ENCODE measurements at places on chromosomes 1 and 21.

GRCh38 chr1:119623678-119624077 lies 24.4 kb downstream of the ZNF697 start:
- no peak for DNase-seq

- no peak for DNase-seq
Observed at GRCh38 chr21:21084179-21084578, 86.0 kb downstream of the NCAM2 start.

DNA sequence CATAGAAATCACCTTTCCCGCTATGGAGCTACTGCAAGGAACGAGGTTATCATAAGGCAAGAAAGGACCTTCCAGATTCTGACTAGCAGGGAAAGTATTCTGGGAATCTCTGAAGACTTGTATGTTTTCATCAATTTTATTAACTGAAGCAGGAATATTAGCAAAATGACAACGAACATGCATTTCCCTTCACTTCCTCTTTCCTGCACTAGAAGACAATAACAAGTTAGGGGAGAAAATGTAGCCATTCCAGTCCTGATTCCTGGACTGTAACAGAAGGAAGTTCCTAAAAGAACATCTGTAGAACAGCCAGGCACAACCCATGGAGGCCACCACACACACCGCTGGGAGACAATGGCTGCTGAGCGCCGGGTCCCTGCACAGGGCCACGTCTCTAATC lies 106.8 kb downstream of the RAVER2 start:
- DNase-seq = no peak

GRCh38 chr1:32546611-32547010 lies 7.4 kb downstream of the ZBTB8A start:
- no peak for DNase-seq

- no peak for DNase-seq
Observed at GRCh38 chr1:213333121-213333520, 282.1 kb downstream of the RPS6KC1 start.

DNA sequence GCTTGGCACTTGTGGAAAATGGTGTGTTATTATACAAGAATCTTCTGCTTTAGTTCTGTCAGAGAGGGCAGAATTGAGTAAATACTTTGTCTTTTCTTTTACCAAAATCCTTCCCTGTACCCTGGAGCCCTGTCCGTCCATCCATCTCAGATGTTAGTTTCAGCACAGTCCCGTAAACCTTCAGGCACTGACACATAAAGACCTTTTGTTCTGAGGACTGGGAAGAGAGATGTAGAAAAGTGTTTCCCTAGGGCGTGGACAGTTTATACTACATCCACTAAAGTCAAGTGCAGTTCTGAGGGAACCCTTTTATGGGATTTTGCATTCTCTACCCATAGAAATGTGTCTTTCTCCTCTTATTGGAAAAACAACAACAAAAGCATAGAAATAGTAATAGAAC lies 162.4 kb downstream of the PDE4B start:
- no peak for DNase-seq

- DNase-seq = no peak
Observed at GRCh38 chr1:99533909-99534637, 111.8 kb upstream of the PALMD start.

DNA sequence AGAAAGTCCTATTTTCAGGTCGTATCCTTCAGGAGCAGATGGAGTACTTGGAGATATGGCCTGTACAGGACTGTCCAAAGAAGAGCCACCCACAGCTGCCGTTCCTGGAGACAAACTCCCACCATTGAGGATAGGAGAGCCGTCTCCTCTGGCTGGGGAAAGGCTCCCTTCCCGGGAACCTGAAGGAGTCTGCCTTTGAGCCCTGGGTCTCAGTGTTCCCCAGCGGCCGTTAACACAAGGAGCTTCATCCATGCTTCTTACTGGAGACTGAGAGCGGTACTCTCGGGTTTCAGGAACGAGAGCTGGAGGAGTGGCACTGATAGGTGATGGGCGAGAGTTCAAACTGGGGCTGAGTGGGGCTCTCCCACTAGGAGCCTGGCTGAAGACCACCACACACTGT lies 14.4 kb upstream of the CPLANE2 start:
- DNase-seq = no peak

- no peak for DNase-seq
Observed at GRCh38 chr1:167043752-167044488, 46.3 kb downstream of the GPA33 start.

GRCh38 chr1:185694081-185694480 lies 40.1 kb upstream of the HMCN1 start:
- DNase-seq = no peak

DNA sequence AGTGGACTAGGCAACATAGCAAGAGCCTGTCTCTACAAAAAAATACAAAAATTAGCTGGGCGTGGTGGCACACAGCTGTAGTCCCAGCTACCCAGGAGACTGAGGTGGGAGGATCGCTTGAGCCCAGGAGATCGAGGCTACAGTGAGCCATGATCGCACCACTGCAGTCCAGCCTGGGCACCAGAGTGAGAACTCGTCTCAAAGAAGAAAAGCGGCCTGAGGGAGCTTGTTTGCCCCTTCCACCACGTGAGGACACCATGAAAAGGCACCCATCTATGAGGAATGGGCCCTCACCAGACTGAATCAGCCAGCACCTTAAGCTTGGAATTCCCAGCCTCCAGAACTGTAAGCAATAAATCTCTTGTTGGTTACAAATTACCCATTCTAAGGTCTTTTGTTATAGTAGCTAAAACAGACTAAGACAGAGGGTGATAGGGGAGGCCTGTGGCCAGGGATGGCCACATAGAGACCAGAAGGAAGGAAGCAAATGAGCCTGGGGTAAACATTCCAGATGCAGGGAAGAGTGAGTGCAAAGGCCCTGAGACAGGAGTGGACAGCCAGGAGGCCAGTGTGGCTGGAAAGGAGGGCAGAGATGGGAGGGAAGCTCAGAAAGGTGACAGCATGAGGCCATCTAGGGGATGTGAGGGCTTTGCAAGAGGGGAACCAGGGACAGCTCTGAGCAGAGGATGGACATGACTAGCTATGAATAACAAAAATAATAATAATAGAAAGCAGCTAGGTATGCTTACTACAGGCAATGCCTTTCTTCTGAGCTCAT lies 120.1 kb downstream of the MATN1 start:
- no peak for DNase-seq

DNA sequence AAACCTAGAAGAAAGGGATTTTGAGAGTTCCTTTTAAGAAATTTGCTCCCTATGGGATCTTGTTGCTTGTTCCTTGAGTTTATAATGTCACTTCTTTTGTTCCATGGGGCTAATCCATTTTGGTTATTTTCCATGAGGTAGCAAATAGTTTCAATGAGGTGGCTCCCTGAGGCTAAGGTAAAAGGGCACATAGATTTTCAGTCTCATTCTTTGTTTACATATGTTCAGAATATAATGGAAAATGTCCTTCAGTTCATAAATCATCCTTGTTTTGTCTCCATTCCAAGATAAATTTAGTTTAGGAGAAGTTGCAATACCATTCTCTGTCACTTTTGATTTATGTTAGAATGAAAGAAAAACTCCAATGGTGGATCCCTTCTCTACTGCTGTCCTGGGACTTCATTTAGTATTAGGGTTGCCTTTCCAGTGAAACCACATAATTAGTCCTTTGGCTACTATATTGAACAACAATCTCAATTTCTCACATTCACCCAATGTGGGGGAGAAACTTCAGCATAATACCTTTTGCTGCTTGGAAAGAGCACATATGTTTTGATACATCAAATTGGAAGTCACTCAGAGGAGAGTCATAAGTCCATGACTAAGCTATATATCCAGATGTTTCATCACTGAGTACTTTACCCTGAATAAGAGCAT lies 80.9 kb upstream of the ADAMTS5 start:
- no peak for DNase-seq

GRCh38 chr21:34865400-34866241 lies 183.5 kb downstream of the RUNX1 start:
- no peak for DNase-seq

- no peak for DNase-seq
Observed at GRCh38 chr21:40556442-40556968, 290.5 kb downstream of the DSCAM start.

GRCh38 chr1:207954104-207954503 lies 43.2 kb upstream of the CD34 start:
- no peak for DNase-seq

GRCh38 chr1:23551849-23552248 lies 7.5 kb downstream of the ID3 start:
- DNase-seq = no peak

GRCh38 chr1:161956097-161956496 lies 67.6 kb downstream of the OLFML2B start:
- no peak for DNase-seq

DNA sequence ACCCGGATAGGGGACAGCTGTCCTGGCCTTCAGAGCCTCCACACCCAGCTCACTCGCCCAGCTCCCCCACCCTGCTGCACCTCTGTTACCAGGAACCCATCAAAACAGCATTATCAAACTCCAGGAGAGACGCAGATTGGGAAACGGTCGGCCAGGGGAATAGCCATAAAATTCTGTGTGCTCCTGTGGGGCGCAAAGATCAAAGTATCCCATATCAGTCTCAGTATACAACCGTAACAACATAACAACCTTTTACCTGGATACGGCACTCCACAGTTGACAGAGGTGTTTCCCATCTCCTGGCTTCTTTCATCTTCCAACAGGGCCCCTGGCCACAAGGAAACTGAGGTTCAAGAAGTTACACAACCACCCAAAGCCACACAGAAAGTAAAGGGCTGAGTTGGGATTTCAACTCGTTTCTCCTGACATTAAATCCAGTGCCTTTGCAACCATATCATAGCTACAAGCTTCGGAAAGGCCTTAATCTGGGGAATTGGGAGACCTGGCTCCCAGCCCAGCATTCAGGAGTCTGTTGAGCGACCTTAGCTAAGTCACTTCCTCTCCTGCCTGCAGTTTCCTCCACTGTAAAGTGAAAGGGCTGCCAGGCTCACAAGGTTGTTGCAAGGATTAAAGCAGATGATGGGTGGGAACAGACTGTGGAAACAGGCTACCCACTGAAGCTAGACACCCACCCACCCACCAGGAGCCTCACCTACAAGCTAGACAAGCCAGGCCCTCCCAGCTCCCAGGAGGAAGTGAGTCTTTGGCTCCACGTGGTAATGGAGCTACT lies 8.1 kb upstream of the EPHB2 start:
- no peak for DNase-seq

DNA sequence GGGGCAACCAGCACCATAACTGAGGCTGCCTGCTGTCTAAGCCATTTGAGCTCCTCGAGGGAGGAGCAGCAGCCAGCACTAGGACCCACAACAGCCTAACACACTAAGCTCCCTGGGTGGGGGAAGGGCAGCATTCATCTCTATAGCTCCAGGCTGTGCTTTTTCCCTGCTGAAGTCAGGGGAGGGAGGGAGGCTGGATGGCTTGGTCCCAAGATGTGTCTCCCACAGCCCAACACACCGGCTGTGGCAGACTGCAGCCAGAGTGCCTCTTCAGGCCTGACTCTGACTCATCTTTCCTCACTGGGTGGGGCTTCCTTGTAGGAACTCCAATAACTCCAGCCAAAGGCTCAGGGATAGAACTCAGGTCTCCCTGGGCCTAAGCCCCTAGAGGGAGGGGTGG lies 296.3 kb downstream of the PRDM2 start:
- DNase-seq = no peak

GRCh38 chr21:41008974-41009373 lies 159.0 kb upstream of the BACE2 start:
- DNase-seq = no peak

DNA sequence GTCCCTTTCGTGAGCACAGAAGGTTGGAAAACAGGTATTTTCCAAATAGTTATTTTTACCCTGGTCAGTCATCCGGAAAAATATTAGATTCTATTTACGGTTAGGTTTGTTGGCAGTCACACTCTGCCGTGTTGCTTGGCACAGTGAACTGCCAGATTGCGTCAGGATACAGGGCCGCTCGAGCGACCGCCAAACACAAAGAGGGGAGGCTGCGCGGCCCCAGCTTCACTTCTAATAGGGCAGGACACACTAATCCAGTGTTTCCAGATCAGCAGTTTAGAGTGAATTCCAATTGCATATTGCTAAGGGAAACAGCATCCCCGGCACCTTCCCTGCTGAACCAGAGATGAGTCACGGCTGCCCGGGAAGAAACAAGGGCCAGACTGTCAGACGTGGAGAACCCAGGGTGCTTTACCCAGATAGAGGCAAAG lies 22.9 kb downstream of the UMODL1 start:
- no peak for DNase-seq

DNA sequence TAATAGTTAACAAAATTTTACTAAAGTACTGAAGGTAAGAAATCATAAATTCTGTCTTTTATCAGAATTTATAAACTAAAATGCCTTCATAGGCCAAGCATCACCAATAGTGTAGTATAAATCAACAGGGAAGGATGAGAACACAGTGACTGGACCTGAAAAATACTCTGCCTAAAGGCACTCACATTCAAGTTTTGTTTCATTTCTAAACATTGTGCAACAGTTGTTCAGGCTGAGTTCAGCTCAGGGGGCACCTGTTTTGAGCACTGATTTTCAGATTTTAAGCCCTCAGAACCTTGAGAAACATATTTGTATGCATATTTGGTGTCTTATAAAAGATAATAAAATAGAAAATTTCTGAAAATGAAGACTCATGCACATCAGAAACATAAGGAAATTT lies 12.4 kb downstream of the ACBD6 start:
- no peak for DNase-seq

GRCh38 chr1:21700094-21700493 lies 30.9 kb upstream of the RAP1GAP start:
- DNase-seq = no peak

DNA sequence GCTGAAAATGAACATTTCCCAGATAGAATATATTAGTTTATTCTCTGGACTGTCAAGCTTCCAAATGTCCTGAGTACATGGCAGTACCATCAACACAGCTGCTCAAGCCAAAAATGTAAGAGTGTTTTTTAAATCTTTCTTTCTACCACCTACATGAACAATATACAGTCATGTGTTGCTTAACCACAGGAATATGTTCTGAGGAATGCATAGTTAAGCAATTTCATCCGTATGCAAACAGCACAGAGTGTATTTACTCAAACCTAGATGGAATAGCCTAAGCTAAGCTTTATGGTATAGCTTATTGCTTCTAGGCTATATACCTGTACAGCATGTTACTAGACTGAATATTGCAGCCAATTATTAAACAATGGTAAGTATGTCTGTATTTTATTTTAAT lies 561.9 kb upstream of the ADGRL4 start:
- no peak for DNase-seq

DNA sequence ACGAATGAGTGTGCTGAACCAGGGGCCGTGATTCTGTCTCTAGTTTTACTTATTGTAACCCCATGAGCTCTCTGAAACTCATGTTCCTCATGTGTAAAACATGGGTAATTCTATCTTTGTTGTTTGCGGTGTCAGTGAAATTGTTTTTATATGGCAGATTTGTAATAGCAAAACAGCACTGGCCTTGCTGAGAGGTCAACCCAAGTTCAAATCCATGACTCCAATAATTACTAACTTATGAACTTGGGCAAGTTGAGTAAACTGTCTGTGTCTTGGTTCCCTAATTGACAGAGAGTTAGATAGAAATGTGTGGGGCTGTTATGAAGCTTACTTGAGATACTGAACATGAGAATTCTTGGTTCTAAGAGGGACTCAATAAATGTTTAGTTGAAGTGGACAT lies 17.8 kb downstream of the C1orf116 start:
- DNase-seq = no peak

Data from anterior cingulate cortex (tissue), 58 donors.